GM13977 (cell line): ENCODE measurements at places on chromosomes 13 and 19.

- peak; percentile 86 for DNase-seq
Measured at GRCh38 chr19:49570138-49570856, 10.1 kb downstream of the NOSIP start.

GRCh38 chr19:47280183-47280797 is 5.6 kb downstream of the INAFM1 start:
- DNase-seq = no peak

DNA sequence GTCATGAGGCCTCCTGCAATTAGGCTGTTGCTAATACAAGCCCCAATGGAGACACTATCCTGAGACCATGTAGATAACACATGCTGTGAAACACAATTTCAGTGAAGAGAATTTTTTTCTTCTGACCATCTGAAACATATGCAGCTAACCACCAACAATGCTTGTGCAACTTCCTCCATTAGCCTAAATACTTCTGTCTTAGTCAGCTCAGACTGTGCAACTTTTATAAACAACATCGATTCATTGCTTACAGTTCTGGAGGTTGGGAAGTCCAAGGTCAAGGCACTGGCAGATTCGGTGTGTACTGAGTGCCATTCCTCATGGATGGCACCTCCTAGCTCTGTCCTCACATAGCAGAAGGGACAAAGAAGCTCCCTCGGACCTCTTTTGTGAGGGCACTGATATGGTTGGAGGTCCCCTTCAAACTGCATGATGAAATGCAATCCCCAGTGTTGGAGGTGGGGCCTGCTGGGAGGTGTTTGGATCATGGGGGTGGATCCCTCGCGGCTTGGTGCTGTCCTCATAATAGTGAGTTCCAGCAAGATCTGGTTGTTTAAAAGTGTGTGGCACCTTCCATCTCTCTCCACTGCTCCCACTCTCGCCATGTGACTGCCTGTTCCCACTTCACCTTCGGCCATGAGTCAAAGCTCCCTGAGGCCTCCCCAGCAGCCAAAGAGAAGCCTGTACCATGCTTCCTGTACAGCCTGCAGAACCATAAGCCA is 27.7 kb downstream of the STK24 start:
- no peak for DNase-seq

- no peak for DNase-seq
Measured at GRCh38 chr13:43629691-43630480, 156.9 kb downstream of the ENOX1 start.

GRCh38 chr13:50401049-50401505 is 385.8 kb downstream of the KCNRG start:
- no peak for DNase-seq

DNA sequence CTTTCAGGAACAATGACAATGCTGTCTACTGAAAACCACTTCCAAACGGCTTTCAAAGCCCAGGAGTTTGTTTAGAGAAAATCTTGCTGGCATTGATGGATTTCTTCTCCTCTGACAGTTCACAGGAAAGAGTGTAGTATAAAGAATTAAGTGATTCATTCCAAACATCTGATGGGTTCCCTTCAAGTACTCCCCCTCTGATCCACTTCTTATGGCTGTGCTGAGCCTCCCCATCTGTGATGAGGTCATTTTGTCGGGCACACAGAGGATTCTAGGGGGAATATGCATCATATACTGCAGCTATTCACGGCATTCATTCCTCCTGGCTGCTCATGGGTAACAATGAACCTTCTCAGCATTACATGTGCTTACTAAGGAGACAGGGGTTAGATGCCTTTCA is 107.9 kb downstream of the RGCC start:
- DNase-seq = no peak

DNA sequence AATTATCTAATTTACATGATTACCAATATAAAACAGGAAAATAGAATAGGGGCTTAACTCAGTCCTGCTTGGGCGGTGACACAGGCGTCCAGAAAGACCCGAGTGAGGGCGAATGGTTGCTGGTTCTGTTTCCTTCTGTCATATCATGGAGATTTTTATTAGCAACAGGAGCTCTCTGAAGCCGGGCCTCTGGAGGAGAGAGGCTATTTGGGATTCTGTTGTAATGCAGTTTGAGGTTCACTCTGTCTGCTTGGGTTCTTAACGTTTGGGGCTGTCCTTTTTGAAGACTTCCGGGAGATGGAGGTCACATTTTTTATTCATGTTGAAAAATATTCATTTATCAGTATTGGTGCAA is 115.7 kb upstream of the ZNF536 start:
- DNase-seq = no peak

DNA sequence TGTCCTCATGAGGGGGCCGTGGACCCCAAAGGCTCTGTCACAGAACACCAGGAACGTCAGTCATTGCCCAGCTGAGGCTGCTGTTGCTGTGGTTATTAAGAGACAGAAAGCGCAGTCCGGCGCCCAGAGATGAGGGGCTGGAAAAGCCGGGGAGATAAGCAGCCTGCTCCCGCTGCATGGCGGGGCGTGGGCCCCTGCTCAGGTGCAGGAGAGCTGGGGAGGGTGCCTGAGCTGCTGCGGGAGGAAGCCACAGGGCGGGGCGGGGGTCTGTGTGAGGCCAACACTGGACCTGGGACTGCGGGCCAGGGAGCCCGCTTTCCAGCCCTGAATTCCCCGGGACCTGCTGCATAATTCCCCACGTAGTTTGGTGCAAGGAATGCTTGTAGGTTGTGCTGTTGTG is 11.3 kb downstream of the SOX1 start:
- no peak for DNase-seq

- no peak for DNase-seq
Measured at GRCh38 chr13:21938168-21938567, 267.3 kb downstream of the FGF9 start.

DNA sequence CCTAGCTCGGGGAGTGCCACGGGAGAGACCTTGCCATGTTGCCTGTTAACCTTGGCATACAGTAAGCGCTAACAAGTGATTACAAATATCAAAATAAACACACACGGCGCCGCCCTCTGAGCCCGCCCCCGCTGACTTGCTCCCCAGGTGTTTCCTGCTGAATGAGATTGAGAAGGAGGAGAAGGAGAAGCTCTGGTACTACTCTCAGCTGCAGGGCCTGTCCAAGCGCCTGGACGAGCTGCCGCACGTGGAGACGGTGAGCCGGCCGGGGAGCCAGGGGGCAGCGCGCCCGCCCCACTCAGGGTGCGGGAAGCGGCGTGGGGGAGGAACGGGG is 5.0 kb downstream of the APC2 start:
- no peak for DNase-seq

GRCh38 chr19:9700229-9700981 is 25.5 kb upstream of the ZNF562 start:
- DNase-seq = no peak

DNA sequence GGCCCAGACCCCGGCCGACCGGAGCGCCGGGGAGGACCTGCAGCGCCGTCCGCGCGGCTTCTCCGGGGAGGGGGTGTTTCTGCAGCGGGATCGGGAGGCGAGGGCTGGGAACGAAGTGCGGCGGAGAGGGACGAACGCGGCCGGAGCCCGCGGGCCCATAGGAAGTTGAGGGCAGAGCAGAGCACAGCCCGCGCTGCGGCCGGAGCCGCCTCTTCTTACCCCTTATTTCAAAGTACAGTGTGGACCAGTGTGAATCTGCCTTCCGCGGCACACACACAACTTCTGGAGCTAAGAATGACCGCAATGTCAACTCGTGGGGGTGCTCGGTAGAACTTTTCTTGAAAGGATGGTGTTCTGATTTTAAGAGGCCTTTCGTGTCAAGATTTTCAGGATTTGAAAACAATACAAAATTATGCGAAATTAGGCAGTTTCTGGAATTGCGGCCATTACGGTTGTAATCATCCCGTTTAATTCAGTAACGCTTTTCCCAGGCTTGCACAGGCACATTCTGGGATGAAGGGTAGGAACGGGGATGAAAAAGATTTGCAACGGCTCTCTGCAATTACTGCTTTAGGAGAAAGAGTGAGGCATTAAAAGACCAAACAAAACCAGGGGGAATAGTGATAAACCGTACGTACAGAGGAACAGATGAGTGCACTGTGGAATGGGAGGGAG is 821 bp downstream of the TDRD3 start:
- peak; percentile 60 for DNase-seq

GRCh38 chr19:3931041-3931440 is 1.8 kb upstream of the NMRK2 start:
- no peak for DNase-seq

- DNase-seq = no peak
Measured at GRCh38 chr13:23534090-23534489, 36.1 kb upstream of the TNFRSF19 start.

- no peak for DNase-seq
Measured at GRCh38 chr19:34432797-34433196, 4.6 kb downstream of the UBA2 start.

GRCh38 chr13:57634839-57635165 is 3.3 kb downstream of the PCDH17 start:
- no peak for DNase-seq

- peak; percentile 97 for DNase-seq
Measured at GRCh38 chr19:48637449-48637947, 319 bp upstream of the DBP start.

GRCh38 chr13:76882431-76882830 is 3.8 kb downstream of the KCTD12 start:
- DNase-seq = no peak

GRCh38 chr19:22623841-22624221 is 10.3 kb upstream of the ZNF492 start:
- DNase-seq = no peak

- no peak for DNase-seq
Measured at GRCh38 chr13:90883592-90883991, 463.9 kb upstream of the MIR17HG start.

DNA sequence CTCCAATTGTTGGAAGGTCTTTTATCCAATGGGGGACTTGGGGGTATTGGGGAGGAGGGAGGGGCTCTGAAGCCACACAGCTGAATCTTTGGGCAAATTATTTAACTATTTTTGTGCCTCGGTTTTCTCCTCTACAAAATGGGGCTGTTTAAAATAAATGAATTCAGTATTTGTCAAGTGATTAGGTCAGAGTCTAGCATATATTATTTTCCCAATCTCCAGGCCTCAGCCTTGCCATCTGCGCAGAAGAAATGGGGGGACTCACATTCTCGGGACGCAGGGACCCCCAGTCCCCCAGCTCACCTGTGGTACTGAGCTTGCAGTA is 1.5 kb downstream of the TLE5 start:
- DNase-seq = no peak

GRCh38 chr13:72151241-72151640 is 284.2 kb upstream of the DACH1 start:
- DNase-seq = no peak

DNA sequence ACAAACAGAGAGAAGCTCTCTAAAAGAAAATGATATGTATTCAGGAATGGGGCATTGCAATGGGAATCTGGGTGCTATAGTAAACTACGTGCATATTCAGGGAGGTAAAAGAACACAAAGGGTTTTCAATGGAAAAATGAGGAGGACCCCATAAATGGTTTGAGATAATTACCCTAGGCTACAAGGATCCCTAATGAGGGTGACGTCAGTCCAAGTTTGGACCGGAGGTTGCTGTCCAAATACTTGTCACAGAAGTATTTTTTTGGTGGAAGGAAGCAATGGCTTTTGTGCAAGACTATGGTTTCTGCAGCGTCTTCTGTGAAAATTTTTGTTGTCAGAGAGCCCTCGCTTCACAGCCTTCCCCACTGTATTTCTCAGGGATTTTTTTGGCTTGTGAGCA is 995 bp upstream of the CEACAM18 start:
- no peak for DNase-seq

DNA sequence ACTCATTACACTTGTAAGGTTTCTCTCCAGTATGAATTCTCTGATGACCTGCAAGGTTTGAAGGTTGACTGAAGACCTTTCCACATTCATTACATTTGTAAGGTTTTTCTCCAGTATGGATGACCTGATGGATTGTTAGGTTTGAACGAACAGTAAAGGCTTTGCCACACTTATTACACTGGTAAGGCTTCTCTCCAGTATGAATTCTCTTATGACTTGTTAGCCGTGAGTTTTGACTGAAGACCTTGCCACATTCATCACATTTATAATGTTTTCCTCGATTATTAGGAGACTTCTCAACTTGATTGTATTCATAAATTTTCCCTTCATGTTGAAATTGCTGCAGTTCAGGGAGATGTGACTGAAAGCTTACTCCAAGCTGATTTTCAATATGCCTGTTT is 6.8 kb upstream of the ZNF347 start:
- no peak for DNase-seq

DNA sequence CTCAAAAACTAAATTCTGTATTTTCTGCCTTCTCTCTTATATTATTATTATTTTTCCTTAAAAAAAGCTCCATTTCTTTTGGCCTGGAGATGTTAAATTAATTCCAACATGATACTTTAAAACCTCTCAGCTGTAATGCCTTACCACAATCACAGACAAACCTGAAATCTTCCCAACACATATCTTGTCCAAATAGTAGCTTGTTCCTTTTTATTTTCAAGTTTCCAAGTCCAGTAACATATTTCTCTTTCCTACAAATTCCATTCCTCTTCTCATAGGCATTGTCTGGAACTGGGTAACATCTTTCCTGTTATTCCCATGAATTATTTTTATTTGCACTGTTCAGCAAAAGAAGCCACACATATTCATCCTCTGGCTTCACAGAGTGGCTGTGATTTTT is 137.0 kb downstream of the SLITRK6 start:
- no peak for DNase-seq

DNA sequence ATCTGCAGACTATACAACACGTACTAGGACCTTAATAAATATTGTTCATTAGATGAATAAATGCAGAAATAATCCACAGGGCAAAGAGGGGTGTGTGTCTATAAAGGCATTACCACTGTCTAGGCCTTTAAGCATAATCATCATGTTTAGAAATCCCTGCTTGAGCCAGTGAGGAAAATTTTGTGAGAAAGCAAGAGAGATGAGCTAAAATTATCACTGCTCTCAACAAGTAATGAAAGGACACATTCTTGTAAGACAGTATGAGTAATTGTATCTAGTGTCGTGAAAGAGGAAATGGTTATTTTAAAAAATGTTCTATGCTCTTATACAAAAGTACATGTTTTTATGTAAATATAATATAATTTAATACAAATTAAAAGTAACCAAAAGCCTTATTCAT is 1699.4 kb downstream of the PCDH9 start:
- no peak for DNase-seq

DNA sequence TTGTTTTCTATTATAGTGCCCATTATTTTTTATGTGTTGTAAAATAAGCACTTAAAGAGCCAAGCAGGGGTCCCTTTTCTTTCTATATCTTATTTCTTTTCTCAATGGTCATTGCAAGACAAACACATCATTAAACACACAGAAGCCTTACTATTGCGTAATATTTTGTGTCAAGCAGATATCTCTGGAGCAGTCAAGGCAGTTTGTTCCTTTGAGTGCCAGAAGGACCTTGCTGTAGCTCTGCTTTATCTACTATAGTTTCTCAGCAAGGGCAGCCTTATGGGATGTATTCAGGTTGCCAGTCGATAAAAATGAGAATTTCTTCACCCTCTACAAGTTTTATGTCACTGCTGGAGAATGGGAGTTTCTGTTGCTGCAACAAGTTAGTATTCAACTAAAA is 319.3 kb downstream of the TDRD3 start:
- DNase-seq = no peak

DNA sequence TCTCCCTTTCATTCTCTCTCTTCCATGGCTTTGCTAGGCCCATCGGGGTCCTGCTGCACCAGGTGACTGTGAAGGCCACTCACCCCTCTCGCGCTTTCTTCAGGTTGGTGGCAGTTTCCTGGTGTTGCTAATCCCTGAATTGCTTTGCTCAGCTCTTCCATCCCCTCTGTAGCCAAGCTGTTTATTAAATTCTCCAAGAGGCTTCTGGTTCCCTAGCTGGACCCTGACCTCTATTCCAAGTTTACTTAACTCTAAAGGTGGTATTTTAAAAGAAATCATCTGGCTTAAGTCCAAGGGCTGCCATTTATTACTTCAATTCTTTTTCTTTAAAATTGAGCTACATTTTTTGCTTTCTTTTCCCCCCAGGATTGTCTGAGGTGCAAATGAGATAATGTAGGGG is 32.7 kb upstream of the MICU2 start:
- DNase-seq = no peak
